ENCODE measurements at places on chromosomes 1 and 21.

- no peak for DNase-seq
These were observed 113.9 kb downstream of the GRIK3 start for GRCh38 chr1:36920371-36920770.

GRCh38 chr1:171429137-171429536 lies 56.2 kb upstream of the PRRC2C start:
- DNase-seq: no peak

GRCh38 chr21:34974162-34974981 lies 74.7 kb downstream of the RUNX1 start:
- DNase-seq: no peak

GRCh38 chr21:29316029-29316742 lies 17.5 kb downstream of the BACH1 start:
- no peak for DNase-seq

GRCh38 chr1:1374589-1374928 lies 448 bp downstream of the AURKAIP1 start:
- DNase-seq: no peak

GRCh38 chr1:156090840-156091188 lies 8.5 kb upstream of the MEX3A start:
- DNase-seq: peak; percentile 29

GRCh38 chr1:6538956-6539355 lies 15.4 kb downstream of the NOL9 start:
- no peak for DNase-seq

DNA sequence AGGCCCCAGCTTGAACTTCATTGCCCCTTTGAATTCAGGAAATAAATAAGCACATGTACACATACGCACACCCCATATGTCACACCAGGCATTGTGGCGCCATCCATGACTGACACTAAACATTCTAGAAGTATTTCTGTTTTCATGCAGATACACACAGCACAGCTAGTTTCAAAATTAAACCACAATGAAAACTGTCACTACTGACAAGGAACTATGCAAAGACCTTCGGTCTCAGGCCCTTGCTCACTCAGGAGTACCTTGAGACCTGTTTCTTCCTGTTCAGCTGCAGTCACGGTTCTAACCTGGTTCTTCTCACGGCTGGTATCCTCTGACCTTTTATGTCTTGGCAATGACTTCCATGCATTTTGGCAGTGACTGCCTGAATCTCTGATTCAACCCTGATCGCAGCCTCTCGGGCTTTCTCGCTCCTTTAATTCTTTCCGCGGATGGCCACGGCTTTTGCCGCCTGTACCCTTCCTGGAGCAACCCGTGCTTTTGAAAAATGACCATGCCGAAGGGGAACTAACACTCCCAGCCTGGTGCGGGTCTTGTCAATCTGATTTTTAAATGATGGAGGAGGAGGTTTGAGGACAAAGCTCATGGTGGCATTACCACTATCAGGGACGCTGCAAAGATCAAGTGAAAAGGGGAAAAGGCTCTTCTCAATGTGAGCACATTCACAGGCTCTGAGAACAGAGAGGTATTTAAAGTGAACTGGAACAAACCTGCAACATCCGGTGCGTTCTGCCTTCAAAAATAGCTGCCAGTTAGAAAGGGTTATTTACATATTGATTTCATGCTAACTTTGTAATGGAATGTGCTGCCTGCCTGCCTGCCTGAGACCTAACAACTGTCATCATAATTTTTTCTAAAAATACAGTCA lies 384.6 kb downstream of the RRAGC start:
- no peak for DNase-seq

- DNase-seq: no peak
These were observed 117.9 kb downstream of the KIF26B start for GRCh38 chr1:245272676-245273075.

GRCh38 chr1:198649968-198650338 lies 11.1 kb downstream of the PTPRC start:
- no peak for DNase-seq

DNA sequence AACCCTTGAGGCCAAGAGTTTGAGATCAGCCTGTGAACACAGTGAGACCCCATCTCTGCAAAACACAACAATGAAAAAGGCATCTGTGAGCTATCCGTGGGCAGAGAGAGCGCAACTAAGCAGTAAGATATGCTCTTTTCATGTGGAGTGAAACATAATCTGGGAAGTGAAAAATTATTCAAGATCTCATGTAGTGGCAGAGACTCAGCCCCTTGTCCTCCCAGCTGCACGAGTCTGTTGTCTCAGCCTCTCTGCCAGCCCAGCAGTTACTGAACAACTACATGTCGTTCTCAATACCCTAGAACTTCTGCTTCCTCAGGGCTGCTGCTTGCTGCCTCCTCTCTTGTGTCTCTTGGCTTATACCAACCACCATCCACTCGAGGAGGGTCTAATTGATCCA lies 61.3 kb upstream of the WDR26 start:
- DNase-seq: no peak

DNA sequence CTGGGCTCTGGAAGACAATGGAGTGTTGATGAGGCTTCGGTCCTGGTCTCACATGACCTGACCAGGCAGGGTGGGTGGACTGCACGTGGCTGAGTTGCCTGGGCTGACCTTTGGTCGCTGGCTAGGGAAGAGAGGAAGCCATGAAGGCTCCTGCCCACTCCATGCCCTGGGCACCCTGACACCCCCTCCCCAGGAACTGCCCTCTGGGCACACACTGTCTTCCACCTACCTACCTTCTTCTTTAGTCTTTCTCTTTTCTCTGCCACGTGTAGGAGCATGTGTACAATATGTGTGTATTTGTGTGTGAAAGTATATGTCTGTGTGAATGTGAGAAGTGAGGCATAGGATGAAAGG lies 15.1 kb downstream of the POU3F1 start:
- no peak for DNase-seq

- DNase-seq: no peak
These were observed 65.8 kb upstream of the ABCG1 start for GRCh38 chr21:42153046-42153686.

- peak; percentile 10 for DNase-seq
These were observed 361.0 kb downstream of the ADGRL2 start for GRCh38 chr1:82161700-82162141.

GRCh38 chr1:162175379-162176081 lies 106.0 kb downstream of the NOS1AP start:
- DNase-seq: no peak

- no peak for DNase-seq
These were observed 79.6 kb upstream of the ZC3H12A start for GRCh38 chr1:37394574-37395464.

DNA sequence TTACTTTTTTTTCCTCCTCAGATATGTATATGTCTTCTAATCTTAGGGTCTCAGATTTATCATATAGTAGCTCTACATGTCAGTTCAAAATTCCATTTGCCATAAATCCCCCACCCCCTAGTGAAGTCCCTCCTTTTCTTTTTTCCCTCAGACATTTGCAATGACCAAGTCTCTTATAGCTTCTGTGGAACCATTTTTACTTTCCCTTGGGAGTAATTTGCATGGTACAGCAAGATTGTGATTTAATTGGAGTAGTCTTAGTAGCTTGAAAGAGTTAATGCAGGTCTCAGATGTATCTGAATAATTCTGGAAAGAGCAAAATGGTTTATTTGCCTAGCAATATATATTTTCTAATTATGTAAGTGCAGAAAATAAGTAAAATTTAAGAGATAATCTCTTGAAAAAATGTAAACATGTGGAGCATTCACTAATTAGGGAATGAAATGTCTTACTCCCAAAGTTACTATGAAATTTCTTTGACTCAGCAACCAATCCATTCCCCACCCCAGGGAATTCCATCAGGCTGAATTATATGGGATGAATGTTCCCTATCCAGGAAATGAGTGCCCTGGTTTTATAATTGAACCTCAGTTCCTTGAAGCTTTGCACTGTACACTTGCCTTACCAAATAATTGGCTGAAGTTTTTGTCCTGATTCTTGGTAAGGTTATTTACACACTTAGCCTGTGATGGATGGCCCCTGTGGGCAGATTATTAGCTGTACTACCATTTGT lies 267.0 kb downstream of the DNM3 start:
- no peak for DNase-seq

GRCh38 chr1:76501136-76501535 lies 366.1 kb upstream of the ST6GALNAC5 start:
- no peak for DNase-seq

GRCh38 chr1:9280015-9280860 lies 12.5 kb upstream of the SPSB1 start:
- DNase-seq: no peak

- peak; percentile 66 for DNase-seq
These were observed 63.7 kb downstream of the MAP10 start for GRCh38 chr1:232868793-232869491.

DNA sequence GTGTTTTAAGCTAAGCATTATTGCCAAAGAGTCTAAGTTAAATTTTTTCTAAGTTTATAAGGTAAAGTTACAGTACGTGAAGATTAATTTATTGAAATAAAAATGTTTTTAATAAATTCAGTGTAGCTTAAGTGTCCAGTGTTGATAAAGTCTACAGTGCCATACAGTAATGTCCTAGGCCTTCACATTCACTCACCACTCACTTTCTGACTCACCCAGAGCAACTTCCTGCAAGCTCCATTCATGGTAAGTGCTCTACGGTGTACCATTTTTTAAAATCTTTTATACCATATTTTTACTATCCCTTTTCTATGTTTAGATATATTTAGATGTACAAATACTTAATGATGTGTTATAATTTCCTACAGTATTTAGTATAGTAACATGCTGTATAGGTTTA lies 173.2 kb downstream of the CACNA1E start:
- no peak for DNase-seq

GRCh38 chr1:28127617-28128257 lies 39.3 kb upstream of the EYA3 start:
- no peak for DNase-seq

- no peak for DNase-seq
These were observed at the start of the genes PLA2G2C and UBXN10 for GRCh38 chr1:20185834-20186782. Gene PLA2G2C (minus strand): TSS chr1:20186518. CDS start chr1:20177363, 9,155 bp downstream. Gene UBXN10 (plus strand): TSS chr1:20186096. CDS start chr1:20190562, 4,466 bp downstream.

DNA sequence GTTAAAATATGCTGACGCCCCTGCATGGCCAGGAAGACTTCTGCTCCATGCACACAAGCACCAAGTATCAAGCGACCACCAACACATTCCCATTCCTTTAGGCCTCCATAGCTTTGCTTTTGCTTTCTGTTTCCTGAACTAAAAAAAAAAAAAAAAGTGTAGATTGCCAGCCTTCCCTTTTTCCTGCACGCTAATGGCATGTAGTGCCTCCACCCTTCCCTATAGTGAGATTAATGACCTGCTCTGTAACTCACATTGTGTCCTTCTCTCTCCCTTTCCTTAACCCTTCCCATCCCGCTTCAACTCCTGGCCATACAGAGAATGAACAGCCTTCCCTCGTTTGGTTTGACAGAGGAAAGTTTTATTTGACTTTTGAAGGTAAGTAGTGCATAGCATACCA lies 57.1 kb upstream of the DYNLT5 start:
- DNase-seq: no peak

DNA sequence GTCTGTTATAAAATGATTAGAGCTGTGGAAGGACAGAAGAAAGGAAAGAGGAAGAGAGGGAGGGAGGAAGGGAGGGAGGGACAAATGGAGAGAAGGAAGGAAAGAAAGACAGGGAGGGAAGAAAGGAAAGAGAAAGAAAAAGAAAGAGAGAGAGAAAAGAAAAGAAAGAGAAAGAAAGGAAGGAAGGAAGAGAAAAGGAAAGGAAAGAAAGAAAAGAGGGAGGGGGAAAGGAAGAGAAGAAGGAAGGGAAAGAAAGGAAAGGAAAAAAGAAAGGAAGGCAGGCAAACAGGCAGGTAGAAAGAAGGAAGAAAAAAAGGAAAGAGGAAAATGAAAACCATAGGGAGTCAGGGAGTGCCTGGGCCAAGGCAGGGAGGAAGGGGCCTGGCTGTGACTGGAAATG lies 14.5 kb upstream of the BACE2 start:
- DNase-seq: no peak

DNA sequence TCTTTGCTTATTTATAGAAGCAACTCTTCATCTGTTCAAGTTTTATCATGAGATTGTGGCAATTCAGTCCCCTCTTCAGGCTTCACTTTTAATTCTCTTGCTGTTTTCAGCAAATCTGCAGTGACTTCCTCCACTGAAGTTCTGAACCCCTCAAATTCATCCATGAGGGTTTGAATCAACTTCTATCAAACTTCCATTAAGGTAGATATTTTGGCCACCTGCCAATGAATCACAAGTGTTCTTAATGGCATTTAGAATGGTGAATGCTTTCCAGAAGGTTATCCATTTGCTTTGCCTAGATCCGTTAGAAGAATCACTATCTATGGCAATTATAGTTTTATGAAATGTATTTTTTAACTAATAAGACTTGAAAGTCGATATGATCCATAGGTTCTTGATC lies 946.7 kb upstream of the B3GALT2 start:
- no peak for DNase-seq

DNA sequence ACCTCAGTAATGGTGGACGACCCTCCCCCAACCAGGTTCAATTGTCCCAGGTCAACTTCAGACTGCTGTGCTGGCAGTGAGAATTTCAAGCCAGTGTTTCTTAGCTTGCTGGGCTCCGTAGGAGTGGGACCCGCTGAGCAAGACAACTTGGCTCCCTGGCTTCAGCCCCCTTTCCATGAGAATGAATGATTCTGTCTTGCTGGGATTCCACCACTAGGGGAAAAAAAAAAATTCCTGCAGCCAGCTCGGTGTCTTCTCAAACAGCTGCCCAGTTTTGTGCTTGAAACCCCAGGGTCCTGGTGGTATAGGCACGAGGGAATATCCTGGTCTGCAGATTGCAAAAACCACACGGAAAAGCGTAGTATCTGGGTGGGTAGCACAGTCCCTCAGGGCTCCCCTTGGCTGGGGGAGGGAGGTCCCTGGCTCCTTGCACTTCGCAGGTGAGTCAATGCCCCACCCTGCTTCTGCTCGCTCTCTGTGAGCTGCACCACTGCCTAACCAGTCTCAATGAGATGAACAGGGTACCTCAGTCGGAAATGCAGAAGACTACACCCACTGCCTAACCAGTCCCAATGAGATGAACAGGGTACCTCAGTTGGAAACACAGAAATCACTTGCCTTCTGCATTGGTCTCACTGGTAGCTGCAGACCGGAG lies 41.5 kb downstream of the GBP6 start:
- no peak for DNase-seq

GRCh38 chr1:2375246-2375922 lies 16.0 kb downstream of the MORN1 start:
- no peak for DNase-seq
